CD4-positive, alpha-beta T cell (primary cell): ENCODE measurements at places on chromosomes 2 and 18.

GRCh38 chr18:801137-801536 is 10.9 kb downstream of the YES1 start:
- no peak for DNase-seq

- no peak for DNase-seq
These were observed 7.0 kb downstream of the TRAPPC12 start for GRCh38 chr2:3386448-3386958.

- no peak for DNase-seq
These were observed 271.9 kb upstream of the CXCR4 start for GRCh38 chr2:136389809-136390208.

- DNase-seq, result no peak
These were observed 5.7 kb upstream of the TMEM178A start for GRCh38 chr2:39659765-39660611.
